Right atrium auricular region (tissue), 2 donors: ENCODE measurements at places on chromosomes 3 and 15.

DNA sequence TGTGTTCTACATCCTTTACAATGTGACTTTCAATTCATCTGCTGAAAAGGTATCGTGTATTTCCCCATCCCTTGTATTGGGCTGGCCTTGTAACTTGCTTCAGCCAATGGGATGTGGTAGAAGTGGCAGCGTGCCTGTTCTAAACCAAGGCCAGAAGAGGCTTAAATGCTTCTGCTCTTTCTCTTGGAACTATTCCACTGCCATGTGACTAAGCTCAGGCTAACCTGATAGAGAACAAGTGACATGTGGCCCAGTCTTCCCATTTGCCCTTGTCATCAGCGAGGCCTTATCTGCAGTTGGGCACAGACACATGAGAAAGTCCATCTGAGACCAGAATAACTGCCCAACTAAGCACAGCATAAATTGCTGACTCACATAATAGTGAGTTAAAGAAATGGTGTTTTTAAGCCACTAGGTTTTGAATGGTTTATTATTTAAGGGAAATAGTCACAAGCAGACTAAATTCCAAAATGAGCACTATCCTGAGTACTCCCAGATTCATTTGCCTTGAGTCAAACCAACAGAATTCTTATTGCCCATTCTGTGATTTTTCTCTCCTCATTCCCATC, 230.2 kb downstream of the CPNE4 start:
- no peak for DNase-seq

DNA sequence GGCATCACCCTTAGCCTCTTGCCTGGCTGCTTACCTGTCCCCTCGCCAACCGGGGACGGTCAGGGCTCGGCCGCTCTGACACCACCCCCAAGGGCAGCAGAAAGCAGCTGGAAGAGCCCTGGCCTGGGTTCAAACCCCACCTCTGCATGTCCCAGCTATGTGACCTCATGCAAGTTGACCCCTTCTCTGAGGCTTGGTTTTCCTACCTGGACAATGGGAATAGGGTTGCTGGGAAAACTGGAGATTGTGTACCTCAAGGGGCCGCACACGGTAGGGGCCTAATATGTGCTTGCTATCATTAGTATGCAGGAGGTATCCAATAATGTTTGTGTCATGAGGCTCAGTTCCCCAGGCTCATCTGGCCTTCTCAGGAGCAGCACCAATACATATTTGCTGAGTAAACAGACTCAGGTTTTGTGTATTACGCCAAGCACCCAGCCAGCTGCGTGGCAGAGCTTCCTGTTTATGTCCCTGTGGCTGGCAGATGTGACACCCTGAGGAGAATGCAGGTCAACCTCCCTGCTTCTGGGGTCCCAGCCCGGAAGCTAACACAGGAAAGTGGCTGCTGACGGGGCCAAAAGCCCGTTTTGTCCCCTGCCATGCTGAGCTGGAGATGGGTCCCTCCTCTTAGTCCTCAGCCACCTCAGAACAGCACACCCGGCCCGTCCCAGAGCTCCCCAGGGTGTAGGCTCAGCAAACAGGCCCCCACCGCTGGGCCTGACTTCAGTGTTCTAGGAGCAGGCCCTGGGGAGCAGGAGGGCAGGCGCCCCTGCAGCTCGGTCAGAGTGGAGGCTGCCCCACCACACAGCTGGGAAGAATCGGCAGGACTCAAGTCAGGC, 29.7 kb downstream of the PLXND1 start:
- no peak for DNase-seq

DNA sequence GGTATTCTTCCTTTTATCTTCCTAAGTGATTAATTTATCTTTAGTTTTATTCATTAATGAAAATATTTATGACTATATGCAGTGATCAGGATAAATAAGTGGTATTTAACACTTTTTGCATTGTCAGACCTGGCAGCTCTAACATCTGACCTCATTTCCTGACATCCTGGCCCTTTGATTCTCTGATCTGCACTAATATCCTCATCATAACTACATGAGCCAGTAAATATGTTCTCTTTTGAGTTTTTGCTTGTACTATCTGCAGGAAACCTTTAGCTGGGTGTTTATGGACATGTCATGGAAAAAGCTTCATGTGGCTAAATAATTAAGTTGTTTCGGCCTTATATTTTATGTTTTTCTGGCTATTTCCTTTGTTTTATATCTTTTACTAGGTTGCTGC, 10.5 kb downstream of the NKTR start:
- DNase-seq, result no peak

DNA sequence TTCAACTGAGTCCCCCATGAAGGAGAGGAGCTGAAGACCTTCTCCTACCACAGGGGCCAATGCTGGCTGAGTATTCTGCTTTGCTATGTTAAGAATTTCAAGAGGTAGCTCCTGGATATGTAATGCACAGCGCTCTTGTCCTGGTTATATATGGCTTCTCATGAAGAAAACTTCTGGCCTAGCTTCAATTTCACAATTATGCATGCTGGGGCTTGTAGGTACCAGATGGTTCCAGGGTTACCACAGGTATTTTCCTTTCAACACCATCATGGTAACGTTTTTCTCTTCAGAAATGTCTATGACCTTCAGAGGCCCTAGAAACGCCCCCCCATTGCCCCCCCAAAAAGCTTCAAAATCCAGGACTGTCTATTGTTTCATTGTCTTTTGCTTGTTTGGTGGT, 311.7 kb upstream of the ICE2 start:
- no peak for DNase-seq

- no peak for DNase-seq
Observed at GRCh38 chr3:12965999-12966846, 107.0 kb downstream of the IQSEC1 start.
